ENCODE measurements at places on chromosomes 11 and 22.

GRCh38 chr11:17631702-17632365 is 84.8 kb downstream of the OTOG start:
- no peak for DNase-seq

GRCh38 chr11:60251485-60252212 is 8.7 kb upstream of the MS4A4E start:
- DNase-seq = no peak

- no peak for DNase-seq
These were observed 45.0 kb upstream of the NNMT start for GRCh38 chr11:114250993-114251814.

- no peak for DNase-seq
These were observed 909 bp upstream of the BRD1 start for GRCh38 chr22:49828599-49828965.

DNA sequence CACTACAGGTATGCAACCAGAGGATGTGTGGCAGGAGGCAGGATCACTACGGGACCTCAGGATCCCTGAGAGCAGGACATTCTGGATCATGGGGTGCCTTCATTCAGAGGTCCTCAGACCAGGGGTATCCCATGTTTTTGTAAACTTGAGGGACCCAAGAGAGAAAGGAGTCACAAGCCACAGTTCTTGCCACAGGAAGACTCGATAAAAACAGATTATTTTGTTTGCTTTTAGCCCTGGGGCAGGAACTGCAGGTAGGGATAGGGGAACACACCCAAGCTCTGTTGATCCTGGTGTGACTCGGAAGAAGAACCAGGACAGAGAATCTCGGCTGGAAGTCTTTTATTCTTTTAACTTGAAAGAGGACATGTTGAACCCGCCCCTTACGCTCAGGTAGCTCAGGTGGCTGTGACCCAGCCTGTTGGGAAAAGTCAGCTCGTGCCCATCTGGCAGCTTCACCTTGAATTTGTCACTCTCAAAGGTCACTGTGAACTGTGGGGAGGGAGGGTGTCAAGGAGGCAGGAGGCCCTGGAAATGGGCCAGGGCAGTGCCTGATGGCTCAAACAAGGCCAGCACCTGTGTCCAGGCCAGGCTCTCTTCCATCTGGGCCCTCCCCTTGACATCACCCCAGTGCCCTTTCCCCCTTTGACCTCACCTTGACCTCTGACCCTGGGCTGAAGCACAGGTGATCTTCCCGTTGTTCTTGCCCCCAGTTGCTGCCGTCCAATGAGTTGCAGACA is 9.8 kb downstream of the LGALS2 start:
- DNase-seq = no peak

DNA sequence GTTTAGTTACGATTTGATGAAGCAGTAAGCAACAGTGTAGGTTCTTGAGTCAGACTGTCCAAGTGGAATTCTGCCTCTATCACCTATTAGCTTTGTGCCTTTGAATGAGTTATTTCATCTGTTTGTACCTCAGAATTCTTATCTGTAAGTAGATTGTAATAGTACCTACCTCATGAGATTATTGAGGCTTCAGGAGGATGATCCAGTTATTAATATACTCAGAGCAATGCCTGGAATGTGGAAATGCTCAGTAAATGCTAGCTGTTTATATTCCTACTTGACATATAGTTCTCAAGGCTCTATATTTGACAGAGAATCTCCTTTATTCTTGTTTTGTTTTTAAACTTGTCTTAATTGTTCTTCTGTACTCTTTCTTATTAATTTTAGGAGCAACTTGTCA is 70.1 kb downstream of the SFI1 start:
- no peak for DNase-seq

DNA sequence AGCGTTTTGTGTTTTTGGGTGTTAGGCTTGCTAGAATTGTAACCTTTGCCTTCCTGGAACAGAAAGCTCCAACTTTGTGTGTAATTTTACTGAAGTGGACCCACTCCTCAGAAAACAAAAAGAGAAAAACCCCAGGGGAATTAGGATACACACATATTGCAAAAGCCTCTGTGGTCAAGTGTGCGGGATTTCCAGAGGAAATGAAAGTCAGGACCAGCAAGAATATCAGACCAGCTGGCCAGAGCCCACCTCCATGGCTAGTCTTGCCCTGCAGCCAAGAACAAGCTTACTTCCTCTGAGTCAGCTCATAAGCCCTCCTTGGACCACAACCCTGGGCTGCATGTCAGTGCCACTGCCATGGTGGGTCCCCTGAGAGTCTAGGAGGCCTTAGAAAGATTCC is 37.0 kb upstream of the FTH1 start:
- DNase-seq = no peak

DNA sequence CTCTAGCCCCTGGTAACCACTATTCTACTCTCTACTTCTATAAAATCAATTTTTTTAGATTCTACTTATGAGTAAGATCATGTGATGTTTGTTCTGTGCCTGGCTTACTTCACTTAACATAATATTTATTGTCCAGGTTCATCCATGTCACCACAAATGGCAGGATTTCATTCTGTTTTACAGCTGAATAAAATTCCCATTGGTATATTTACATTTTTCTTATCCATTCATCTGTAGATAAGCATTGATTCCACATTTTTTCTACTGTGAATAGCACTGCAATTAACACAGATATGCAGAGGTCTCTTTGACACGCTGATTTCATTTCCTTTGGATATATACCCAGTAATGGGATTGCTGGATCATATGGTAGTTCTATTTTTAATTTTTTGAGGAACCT is 15.8 kb downstream of the SLC25A17 start:
- DNase-seq = no peak

GRCh38 chr22:44482776-44483175 is 15.3 kb downstream of the RTL6 start:
- DNase-seq = no peak

DNA sequence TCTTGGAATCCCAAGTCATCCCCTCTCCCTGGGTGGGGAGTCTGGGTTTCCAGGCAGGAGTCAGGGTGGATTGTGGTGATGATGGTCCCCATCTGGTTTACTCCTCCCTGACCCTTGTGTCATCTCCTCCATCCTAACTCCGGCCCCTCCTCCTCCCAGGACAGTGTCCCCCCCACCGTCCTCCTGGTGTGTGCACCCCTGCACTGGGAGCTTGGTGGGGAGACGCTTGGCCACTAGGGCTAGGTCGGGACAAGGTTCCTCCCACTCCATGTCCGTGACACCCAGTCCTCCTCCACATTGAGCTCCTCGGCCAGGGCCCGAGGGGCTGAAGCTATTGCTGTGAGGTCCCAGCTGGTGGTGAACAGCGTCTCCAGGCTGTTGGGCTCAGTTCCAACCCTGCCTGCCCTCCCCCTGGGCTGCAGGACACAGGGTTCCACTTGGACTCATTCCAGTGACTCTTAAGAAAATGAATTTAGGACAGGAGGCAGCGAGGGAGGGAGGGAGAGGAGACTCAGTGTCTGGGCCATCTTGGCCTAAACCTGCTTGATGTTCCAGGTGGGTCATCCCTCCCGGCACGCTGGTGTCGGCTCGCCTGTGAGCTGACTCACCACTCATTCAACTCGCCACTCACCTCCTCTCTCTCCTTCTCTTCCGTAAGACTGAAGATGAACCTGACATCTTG is 433.2 kb downstream of the TBC1D22A start:
- DNase-seq = peak; percentile 81

- no peak for DNase-seq
These were observed 34.4 kb upstream of the TRIM29 start for GRCh38 chr11:120172054-120172911.

DNA sequence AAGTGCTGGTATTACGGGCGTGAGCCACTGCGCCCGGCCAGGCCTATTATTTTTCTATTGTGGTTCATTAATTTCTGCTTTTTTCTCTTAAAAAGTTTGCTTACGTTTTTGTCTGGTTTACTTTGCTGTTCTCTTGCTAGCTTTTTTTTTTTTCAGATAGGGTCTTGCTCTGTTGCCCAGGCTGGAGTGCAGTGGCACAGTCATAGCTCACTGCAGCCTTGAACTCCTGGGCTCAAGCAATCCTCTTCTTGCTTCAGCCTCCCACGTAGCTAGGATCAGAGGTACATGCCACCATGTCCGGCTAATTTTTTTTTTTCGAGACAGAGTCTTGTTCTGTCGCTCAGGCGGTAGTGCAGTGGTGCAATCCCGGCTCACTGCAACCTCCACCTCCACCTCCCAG is 18.7 kb downstream of the F2 start:
- no peak for DNase-seq

DNA sequence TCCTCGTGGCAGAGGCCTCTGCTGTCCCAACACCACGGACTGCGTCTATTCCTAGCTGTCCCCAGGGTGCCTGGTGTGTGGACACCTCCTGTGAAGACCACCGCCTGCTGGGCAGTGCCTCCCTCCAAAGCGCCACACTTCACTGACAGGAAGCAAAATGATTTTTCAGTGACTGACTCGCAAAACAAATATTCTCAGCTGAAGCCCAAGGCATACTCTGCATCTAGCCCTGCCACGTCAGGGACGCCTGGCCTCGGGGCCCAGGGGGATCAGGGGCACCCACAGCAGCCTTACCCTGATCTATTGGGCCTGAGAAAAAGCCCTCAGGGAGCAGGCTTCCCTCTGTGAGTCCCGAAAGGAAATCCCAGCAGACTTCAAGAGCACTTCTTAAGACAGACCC is 2.2 kb downstream of the BRD1 start:
- DNase-seq = no peak

DNA sequence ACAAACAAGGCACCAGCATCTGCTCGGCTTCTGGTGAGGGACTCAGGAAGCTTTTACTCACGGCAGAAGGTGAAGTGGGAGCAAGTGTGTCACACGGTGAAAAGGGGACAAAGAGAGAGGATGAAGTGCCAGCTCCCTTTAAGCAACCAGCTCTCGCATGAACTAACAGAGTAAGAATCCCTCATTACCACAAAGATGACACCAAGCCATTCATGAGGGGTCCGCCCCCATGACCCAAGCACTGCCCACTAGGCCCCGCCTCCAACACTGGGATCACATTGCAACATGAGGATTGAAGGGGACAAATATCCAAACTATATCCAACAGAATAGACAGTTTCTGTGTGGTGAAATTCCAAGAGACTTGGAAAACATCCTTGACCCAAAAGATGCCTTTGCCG is 198.2 kb upstream of the POU2AF2 start:
- no peak for DNase-seq

- no peak for DNase-seq
These were observed 108.2 kb downstream of the CYP2R1 start for GRCh38 chr11:14783788-14784187.

DNA sequence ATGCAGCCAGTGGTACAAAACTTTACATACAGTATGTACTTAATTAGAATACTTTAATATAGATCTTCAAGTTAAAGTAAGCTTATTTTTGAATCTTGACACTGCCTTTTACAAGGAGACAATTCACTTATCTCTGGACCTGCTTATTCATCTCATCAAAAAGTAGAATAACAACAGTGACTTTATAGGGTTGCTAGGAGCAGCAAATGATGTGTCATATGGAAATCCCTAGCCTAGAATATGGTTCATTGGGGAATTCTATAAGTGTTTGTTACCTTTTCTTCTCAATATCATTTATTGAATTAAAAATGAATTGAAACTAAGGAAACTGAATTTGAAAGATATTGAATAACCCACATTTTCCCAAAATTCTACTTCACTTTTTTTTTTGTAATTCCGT is 45.0 kb upstream of the FIBIN start:
- DNase-seq = no peak

GRCh38 chr11:76566811-76567210 is 103.7 kb downstream of the LRRC32 start:
- no peak for DNase-seq

DNA sequence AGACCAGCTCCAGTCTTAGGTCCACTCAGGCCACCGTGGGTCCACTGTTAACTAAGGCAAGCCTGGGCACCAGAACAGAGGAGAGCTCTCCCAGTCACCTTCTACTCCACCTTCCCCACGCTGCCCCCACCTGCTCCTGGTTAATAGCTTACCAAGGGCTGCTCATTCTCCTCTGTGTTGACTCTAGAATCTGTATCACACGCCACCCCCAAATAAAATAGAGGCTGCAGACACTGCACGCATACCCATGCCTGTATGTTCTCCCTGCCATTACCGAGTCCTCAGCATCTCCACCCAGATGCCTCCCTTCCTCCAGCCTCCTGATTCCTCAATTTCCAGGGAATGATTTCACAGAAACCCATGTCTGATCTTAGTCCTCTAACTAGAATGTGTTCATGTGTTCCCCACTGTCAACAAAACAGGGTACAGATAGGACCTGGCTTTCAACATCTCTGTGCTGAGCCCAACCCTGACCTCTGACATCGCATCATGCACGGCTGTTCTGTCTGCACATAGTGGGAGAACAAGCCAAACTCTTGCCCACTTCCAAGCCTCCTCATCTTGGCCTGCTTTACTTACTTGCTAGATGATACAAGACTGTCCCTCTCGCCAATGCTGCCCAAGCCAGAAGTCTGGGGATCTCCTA is 49.8 kb downstream of the SMCO4 start:
- no peak for DNase-seq

GRCh38 chr11:68328374-68329091 is 16.1 kb downstream of the LRP5 start:
- DNase-seq = no peak

DNA sequence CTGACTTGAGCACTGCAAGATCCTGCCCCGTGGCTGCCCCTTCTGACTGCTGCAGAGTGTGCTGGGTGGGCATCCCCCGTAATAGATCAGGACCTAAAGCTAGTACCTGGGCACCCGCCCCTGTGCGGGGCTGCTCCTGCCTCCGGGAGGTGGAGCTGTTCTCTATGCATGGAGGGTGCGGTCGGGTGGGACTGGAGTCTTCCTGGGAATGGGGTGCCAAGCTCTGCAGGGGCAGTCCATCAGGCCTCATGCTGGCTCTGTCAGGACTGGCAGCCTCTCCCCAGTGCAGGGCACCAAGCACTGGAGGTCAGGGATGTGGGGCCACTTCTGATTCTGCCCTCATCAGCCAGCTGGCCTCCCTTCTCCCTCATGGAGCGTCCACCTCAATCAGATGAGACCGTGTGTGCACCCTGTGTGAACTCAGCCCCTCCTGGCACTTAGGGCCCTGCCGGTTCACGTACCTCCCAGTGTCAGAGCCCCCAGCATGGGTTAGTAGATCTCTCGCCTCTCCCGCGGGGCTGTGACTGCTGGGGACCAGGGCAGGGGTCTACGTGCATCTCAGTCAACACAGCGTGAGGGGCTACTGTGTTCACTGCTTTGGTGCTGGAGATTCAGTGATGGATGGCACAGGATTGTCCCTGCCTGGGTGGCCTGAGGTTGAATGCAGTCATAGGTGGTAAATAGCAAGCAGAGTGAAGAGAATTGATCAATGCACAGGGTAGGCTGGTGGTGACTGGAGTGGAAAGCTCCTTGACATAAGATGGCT is 30.8 kb downstream of the MPPED1 start:
- DNase-seq = no peak
